Activated CD4-positive, alpha-beta T cell treated with anti-CD3 and anti-CD28 coated beads for 1 hour (primary cell): ENCODE measurements at places on chromosomes 5 and 9.

DNA sequence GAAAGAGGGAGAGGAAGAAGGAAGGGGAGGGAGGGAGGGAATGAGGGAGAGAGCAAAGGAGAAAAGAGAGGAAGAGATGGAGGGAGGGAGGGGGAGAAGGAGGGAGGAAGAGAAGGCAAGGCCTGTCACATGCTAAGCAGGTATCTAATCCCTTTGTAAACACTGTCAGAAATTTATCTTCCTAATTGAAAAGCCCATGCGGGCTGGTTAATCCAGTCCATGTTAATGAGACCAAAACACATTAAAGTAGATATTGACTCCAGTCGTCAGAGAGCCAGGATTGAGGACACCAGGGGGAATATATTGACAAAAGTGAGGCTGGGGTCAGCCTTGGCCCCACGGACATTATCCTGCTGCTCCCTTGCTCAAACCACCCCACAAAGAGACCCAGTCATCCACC, 37.4 kb upstream of the ALDH1B1 start:
- no peak for DNase-seq

- DNase-seq = no peak
Measured at GRCh38 chr5:116557669-116558271, 16.9 kb downstream of the SEMA6A start.

DNA sequence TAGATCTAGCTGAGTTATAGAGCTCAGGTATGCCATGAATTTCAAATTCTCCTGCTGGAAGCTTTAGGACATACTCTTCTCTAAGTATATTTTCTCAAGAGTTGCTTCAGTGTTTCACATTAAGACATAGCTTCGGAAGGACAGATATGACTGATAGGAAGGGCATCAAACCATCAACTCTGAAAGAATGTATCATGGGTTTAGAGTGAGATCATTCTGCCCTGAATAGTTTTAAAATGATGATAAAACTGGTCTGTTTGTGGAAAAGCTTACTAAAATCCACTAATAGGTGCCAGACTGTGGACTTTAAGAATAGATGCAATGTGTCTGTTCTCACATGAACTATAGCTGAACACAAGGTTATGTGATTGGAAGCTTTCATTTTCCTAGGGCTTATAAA, 8.4 kb downstream of the SPEF2 start:
- DNase-seq = no peak

DNA sequence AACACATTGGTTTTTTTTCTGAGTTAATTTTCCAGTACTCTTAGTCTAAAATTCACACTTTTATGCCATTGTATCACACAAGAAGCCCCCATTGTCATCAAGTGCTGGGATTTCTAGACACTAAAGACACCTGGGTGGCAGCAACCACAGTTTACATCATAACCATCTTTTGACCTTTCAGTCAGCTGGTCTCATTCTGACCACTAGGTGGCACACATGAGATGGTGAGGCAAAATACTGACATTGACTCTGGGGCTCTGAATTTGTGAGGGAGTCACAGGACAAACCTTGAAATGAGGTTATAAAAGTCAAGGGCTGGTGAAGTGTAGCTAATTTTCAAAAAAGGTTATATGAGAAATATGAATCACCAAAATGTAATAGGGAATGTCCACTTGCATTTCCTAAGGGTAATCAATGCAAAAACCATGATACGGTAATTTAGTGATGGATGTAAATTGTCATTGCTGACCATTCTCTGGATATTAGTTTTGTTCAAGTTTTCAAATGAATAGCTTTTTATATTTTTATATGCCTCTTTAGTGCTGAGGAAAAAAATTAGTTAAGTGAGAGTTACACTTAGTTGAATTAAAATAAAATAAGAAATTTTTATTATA, 229.4 kb downstream of the DMAC1 start:
- peak; percentile 31 for DNase-seq

DNA sequence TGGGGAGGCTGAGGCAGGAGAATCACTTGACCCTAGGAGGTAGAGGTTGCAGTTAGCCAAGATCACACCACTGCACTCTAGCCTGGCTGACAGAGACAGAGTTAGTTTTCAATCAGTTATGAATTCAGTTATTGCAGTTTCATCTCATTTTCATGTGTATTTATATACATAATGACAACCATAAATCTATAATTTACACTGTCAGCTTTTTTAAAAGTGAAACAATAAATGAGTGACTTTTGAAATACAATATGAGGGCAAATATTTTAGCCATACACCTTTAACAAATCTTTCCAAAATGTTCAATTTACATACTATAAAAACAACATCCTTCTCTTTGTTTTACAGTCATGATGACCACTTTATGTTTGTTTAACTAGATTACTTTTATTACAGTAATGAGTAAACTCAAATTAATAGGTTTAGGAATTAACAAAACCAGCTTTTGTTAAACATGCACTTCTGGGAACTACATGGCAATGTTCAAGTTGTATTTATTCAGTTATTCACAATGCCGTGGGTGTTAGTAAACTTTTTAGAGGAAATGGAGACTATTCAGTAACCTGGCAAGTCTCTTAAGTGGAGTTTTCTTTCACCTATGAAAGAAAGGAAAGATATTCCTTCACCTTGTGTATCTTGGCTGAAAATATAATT, 12.7 kb downstream of the TYRP1 start:
- DNase-seq = no peak

DNA sequence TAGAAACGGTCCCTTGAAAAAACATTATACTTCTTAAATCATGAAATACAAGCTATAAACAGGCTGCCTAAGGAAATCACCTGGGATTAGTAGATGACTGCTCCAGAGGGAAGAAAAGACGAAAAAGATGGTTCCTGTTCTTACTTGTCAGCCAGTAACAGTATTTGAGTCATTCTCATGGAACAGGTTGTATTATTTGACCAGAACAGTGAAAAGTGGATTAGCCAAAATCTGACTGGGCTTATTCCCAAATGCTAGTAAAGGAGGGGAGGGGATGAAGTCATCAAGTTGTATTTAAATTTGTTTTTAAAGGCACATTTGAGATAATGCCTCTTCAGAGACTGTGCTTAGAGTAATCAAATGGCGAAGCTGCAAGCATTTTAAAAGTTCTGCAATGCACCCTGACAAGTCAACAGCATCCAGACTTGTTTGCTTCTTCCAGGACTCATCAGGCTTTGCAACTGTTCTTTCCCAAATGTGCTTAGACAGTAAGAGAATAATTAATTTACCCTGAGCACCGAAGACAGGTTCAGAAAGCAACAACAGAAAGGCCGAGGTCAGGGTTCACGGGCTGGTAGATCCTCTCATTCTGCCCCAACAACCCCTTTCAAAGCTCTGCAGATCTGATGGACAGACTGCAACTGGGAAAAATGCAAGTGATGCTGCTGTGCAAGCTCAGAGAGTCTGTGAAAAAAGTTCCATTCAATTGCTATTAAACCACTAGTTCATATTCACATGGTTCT, 800.6 kb downstream of the KCTD16 start:
- no peak for DNase-seq

DNA sequence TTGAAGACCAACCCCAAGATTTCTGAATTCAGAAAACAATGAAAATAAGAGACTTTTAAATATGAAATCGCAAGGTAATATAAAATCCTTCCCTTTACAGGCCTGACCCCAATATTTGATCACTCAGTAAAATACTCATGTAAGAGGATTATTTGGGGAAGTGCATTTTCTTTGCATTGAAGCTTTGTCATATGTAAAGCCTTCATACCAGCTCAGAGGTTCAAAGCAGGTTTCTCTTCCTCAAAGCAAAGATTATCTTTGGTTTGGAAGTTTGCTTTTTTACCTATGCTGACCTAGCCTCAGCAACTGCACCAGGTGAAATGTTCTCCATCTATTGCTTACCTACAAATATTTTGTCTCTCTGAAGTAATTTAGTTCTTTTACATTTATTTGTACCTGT, 106.5 kb upstream of the PARP8 start:
- no peak for DNase-seq
